ENCODE measurements at places on chromosomes 5 and 9.

DNA sequence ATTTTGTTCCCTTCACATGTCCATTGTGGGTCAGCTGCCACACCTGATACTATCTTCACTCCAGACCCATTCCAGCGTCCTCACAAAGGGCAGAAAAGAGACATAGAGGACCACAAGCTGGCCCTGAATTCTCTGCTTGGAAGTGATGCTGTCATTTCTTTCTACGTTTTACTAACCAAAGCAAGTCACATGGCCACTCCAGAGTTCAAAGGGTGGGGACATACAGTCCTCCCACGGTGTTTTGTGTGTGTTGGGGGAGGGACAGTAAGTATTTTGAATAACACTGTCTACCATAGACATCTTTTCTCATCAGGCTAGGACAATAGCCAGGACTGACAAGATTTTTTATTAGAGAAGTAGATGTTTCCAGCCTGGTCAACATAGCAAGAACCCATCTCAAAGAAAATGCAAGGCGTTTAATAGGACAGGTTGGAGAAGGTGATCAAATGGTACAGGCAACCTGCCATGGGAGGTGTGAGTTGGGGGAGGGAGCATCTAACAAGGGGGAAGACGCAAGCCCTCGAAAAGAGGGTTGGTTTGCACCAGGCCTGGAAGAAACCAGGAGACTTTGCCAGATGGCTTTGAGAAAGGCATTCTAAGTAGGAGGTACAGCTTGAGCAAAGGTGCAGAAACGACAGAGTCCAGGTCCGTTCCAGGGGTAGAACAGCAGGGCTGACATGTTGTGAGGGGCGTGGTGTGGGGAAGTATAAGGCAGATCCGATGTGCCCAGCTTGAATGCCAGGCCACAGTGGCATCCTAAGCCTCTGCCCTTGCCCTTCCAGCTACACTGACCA is 11.3 kb upstream of the GLIPR2 start:
- no peak for DNase-seq

DNA sequence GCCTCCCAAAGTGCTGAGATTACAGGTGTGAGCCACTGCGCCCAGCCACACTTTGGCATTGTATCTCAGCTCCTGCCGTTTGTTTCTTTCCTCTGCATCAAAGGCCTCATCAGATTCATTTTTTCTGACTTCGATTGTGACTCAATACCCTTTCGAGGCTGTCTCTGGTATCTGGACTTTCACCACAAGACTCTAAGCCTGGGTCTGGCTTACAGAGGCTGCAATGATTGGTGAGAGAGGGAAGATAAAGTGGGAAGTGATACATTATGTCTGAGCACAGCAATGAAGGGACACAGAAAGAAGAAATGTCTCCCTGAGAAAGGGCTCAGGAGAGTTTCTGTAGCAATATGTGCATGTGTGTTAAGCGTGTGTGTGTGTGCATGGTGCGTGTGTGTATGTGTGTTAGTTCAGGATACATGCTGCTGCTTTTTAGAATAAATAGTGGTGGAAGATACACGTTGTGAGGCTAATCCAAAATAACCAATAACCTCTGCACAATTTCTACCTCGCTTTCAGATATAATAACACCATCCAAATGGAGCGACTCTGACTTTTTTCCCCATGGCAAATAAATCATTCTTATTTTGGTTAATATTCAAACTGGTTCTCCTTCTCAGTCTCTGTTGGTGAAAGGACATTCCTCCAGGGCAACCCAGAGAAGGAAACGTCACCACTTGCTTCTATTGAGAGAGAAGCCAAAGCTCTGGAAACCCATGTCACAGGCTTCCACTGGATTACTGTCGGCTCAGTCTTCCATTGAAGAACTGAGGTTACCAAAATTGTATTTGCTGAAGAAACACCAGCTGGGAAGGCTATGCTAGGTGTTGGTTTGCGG is 8.1 kb upstream of the DAB2 start:
- no peak for DNase-seq

GRCh38 chr5:160423099-160423498 is 1.4 kb downstream of the PTTG1 start:
- DNase-seq = no peak

- no peak for DNase-seq
Observed at GRCh38 chr5:75089137-75089536, 36.8 kb upstream of the GCNT4 start.

DNA sequence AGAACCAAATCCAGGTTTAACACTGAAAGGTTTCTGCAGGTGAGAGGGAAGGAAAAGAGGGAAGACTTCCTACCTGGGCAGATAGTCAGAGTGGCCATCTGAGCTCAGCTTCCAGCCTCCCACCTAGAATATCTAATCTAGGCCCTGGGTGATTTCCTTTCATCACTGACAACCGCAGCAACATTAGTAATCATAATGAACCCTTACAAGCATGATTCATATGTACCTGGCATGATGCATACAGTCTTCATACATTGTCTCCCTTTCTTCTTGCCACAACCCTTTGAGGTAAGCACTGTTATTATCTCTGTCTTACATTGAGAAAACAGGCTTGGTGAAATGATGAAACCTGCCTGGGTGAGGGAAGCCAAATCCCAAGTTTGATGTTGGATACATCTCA is 13.5 kb downstream of the AFAP1L1 start:
- DNase-seq = no peak

DNA sequence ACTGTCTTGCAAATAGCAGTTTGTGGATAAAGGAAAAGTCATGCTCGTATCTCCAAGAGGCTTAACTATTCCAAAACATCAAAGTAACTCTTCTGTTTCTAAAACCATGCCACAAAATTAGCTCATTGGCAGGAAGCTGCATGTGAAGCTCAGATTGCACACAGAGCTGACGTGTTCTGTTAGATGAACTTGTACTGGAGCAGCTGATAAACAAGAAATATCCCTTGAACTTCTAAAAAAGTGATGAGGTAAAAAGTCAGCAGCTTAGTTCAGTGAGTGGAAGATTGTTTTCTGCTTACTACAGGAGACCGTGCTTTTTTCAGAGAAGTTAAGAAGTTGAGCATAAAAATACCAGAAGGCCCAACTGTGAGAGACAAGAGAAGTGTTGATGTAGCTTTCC is 113.2 kb downstream of the SLC12A2 start:
- DNase-seq = no peak

- no peak for DNase-seq
Observed at GRCh38 chr5:143334903-143335302, 68.6 kb downstream of the NR3C1 start.

GRCh38 chr5:54362434-54362833 is 52.1 kb upstream of the ARL15 start:
- DNase-seq = no peak

DNA sequence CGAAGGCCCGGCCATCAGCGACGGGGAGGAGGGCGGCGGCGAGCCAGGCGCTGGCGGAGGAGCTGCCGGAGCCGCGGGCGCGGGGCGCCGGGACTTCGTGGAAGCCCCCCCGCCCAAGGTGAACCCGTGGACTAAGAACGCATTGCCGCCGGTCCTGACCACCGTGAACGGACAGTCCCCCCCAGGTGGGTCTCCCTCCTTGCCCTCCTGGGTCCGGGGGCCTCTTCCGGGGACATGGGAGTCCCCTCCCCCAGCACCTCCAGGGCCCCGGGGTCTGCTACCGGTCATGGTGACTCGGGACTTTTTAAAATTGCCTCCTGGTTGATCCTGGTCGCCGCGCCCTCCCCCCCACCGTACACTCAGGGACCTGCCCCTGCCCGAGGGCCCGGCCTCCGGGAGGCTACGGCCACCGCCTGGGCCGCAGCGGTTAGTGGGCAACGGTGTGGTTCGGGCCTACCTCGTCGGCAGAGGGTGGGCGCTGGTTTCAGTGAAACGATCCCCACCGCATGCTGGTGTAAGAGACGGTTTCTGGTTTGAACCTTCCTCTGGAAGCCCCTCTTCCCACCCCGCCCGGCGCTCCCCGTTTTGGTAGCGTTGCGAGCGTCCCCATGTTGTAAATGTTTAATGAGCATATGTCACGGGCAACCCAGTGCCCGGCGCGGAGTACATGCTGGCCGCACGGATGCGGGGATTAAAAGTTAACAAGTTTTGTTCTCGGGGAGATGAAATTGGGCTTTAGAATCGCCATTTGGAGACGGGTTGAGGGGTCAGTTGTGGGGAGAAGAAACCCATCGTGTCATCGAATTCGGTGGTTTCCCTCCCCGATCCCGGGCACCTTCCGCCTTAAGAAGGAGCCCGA is 1.1 kb downstream of the LARP1 start:
- peak; percentile 24 for DNase-seq

- DNase-seq = peak; percentile 59
Observed at GRCh38 chr5:45521067-45521466, 175.1 kb downstream of the HCN1 start.

GRCh38 chr9:116952436-116952810 is 265.3 kb downstream of the TRIM32 start:
- no peak for DNase-seq

GRCh38 chr5:112594941-112595340 is 142.7 kb upstream of the APC start:
- DNase-seq = no peak
